Uterus (tissue), 4 donors: ENCODE measurements at places on chromosomes 6 and 20.

- DNase-seq = no peak
Measured at GRCh38 chr6:33633084-33633461, 12.0 kb downstream of the ITPR3 start.

- no peak for DNase-seq
Measured at GRCh38 chr6:106037060-106037459, 49.1 kb upstream of the PRDM1 start.

DNA sequence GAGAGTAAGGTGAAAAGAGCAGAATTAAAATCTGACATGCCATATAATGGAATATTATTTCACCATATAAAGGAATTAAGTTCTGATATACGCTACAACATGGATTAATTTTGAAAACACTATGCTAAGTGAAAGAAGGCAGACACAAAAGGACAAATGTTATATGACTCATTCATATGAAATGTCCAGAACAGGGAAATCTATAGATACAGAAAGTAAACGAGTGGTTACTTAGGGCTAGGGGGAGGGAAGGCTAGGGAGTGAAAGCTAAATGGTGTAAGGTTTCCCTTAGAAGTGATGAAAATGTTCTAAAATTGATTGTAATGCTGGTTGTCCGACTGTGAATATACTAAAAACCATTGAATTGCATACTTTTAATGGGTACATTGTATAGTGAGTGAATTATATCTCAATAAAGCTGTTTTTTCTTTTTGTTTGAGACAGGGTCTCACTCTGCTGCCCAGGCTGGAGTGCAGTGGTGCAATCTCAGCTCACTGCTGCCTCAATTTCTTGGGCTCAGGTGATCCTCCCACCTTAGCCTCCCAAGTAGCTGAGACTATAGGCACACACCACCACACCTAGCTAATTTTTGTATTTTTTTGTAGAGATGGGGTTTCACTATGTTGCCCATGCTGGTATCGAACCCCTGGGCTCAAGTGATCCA lies 8.2 kb downstream of the PRPH2 start:
- DNase-seq = no peak

- no peak for DNase-seq
Measured at GRCh38 chr6:134814076-134814695, 135.7 kb downstream of the ALDH8A1 start.

DNA sequence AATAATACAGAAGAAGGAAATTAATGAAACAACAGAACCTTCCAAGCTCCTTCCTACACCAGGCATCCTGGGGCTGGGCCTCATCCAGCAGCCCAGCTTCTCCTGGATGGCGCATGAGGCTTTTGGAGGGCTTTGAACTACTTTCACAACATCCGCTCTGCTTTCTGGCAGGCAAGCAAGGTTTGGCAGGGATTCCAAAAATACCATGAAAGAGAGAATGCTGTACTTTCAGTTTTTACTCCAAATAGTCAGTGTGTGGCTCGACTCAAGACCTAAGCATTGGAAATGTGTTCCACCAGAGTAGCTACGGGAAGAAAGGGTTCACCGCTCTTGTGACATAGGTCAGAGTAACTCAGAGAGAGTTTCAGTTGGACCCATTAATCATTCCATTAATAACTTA lies 125.4 kb downstream of the OPRM1 start:
- DNase-seq = peak; percentile 64

DNA sequence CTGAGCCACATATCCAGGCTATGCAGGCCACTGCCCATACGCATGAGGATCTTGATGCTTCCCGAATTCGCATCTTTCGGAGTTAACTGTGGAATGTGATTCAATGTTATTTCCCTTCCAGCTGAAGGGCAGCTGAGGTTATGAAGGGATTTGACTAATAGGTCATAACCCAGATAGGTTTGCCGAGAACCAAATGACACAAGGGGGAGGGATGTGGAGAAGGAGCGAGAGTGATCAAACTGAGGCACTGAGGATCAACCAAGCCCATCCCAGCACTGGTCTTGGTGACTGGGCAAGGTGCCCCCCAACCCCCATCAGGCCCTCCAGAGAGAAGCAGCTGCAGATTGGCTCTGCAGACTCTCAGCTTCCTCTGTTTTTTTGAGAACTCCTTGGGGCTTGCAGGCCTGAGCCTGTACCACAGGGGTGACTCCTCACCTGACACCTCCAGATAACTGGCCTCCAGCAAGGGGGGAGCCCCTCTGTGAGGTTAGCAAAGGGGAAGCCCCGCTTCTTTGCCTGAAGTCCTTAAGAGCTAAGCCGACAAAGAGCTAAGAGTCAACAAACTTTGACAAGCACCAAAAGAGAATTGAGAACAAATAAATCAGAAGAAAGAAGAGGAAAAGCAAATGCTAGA lies 185.9 kb downstream of the PDE7B start:
- peak; percentile 17 for DNase-seq
